Fibroblast of the aortic adventitia (primary cell): ENCODE measurements at places on chromosomes 6 and 20.

GRCh38 chr20:44598423-44599305 is 16.3 kb downstream of the PKIG start:
- peak; percentile 27 for DNase-seq

DNA sequence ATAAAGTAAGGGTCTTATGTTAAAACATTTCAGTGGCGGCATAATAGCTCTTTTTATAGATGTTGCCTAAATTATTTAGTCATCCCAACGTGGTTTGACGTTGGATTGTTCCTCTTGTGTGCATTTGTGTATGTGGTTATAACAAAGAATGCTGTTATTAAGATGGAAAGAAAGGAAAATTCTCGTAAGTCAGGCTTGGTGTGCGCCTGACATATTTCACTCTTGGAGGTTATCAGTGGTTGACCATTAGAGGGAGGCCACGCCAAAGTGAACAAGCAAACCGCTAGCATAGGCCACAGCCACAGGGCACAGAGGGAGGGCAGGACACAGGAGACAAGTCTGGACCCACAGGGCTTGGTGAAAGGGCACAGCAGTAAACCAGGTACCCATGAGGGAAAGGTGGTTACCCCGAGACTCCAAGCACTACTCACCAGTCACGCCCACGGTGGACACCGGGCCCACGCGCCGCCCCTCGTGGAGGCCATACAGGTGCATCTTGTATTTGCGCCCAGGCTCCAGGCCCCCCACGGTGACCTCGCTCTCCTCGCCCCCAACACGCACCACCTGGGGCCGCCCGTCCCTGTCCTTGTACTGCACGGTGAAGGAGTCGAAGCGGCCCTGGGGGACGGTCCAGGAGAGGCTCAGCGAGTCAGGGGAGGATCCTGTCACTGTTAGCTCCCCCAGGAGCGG is 22.9 kb downstream of the CYP21A2 start:
- no peak for DNase-seq

- DNase-seq, result peak; percentile 25
These were observed 10.5 kb upstream of the ZNF334 start for GRCh38 chr20:46523696-46524328.

GRCh38 chr6:35733633-35734032 is 3.2 kb upstream of the ARMC12 start:
- no peak for DNase-seq

- DNase-seq, result peak; percentile 79
These were observed 33.3 kb downstream of the LRP11 start for GRCh38 chr6:149830731-149831307.

GRCh38 chr20:34096699-34097444 is 15.2 kb downstream of the EIF2S2 start:
- DNase-seq, result no peak

GRCh38 chr6:25944688-25945574 is 14.4 kb upstream of the SLC17A2 start:
- DNase-seq, result no peak

DNA sequence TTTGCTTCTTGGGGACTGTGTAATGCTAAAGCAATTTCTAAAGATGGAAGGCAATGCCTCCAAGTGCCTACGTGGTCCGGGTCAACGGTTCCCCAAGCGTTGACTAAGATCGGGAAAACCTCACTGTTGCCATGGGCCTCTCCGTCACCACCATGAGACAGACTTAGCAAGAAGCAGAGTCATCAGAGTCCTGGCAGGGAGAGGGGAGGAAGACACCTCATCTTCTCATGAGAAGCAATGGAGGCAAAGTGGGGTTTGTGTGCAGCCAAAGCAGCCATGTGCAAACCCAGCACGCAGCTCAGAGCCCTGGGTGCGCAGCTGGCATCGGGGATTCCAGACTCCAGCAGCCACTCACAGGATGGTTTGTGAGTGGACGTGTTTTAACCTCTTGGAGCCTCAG is 111.4 kb downstream of the SYNDIG1 start:
- DNase-seq, result no peak

DNA sequence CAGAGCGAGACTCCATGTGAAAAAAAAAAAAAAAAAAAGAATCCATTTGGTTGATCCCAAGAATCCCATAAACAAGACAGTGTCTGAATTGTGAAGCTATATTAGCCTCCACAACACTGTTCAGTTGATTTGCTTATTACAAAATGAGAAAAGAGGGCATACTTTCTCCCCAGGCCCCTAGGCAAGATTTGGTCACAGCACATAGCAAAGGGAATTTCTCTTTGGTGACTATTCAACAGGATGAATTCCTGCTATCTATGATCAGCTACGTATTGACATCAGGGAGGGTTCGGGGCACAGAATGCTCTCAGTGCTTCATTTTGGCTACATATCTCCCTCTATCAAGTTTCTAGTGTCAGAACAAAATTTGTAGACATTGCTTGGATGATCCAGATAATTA is 20.2 kb upstream of the SLC22A3 start:
- DNase-seq, result no peak

DNA sequence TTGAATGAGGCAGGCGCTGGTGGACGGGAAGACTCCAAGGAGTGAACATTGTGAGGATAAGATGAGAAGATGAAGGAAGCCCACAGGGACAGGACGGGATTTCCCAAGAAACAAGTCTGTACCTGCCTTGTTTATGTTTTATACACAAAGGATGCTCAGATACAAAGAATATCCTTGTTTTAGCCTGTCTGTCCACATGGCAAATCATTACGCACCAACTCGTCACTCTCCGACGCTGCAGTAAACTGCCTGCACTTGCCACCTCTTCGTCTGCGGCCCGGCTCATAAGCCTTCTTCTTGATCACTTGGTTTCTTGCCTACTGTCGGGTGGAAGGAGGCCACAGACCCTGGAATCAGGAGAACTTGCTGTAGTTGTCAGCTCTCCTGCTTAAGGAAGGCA is 85.4 kb downstream of the CD83 start:
- no peak for DNase-seq

DNA sequence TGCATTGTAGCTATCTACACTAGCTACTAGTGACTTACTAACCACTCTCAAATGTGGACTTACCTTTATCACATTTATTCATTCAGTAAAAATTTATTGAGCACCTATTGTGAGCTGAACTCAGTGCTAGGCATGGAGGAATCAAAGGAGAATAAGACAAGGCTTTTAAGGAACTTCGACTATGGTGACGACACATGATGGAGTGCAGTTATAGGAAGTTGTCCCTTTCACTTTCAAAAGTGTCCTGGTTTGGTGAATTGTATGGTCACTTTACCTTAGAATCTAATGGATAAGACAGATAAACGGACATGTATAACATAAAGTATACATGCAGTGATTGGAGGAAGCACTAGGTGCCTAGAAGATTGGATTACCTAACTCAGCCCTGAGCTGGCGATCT is 4.3 kb downstream of the AKAP7 start:
- DNase-seq, result no peak

DNA sequence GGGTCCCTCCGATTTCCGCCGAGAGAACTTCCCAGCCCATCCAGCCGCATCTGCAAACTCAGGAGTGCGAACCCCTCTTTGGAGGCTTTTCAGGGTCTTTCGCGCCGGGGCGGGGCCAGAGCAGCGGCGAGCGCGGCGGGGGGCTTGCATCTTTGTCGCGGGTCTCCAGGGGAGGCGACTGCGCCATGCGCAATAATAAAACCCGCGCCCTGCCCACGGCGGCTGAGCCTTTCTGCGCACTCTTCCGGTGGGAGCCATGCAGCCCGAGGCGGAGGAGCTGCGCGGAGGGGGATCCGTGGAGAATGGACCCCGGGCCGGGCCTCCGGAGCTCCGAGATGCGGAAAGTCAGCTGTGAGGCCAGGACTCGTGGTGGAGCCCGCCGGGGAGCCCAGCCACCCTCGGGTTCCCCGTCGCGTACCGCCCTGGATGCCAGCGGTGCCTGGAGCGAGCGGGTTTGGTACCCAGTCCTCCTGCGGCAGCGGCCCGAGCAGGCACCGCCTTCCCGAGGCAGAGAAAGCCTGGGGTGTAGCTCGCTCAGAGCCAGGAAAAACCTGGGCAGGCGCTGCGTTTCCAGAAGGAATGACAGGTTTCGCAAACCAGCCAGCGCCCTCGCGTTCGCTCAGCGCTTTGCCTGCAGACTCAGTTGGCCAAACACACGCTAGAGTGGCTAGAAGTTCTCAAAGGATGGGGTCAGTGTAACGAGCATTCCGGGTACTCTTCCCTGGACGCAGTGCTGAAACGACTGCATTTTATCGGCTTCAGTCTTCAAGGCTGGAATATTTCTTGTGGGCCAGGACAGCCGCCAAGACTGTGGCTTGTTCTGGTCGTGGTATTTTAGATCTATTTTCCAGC is 1.2 kb downstream of the AKAP12 start:
- peak; percentile 85 for DNase-seq

DNA sequence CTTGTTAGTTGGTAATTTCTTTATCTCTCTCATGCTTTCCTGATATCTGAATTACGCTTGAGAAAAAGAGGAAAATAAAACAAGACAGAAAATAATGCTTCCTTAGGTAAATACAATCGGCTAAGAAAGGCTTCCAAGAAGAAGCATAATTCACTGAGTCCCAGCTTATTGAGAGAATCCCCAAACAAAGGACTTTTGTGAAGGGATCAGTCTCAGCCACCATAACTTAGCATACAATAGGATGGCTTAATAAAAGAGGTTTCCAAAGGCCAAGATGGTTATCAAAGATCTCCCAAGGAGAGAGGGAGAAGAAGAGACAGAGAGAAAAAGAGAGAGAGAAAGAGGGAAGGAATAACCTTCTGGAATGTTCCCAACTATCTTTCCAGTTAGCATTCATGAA is 46.0 kb upstream of the SALL4 start:
- no peak for DNase-seq

DNA sequence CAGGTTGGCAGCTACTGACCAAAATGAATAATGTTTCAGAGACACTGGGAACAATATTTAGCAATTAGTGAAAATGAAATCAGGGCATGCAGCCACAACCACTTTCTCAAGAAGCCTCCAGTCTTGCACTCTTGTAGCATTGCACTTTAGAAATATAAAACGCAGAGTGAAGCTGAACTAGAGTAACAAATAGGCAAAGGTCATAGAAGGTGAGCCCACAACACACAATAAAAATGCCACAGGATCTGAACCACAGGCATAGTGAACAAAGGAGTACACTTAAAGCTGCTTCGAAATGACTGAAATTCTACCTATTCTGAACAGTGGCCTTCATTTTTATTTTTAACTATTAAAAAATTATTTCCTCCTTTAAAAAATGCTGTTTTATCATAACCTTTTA is 25.0 kb downstream of the DDO start:
- no peak for DNase-seq

DNA sequence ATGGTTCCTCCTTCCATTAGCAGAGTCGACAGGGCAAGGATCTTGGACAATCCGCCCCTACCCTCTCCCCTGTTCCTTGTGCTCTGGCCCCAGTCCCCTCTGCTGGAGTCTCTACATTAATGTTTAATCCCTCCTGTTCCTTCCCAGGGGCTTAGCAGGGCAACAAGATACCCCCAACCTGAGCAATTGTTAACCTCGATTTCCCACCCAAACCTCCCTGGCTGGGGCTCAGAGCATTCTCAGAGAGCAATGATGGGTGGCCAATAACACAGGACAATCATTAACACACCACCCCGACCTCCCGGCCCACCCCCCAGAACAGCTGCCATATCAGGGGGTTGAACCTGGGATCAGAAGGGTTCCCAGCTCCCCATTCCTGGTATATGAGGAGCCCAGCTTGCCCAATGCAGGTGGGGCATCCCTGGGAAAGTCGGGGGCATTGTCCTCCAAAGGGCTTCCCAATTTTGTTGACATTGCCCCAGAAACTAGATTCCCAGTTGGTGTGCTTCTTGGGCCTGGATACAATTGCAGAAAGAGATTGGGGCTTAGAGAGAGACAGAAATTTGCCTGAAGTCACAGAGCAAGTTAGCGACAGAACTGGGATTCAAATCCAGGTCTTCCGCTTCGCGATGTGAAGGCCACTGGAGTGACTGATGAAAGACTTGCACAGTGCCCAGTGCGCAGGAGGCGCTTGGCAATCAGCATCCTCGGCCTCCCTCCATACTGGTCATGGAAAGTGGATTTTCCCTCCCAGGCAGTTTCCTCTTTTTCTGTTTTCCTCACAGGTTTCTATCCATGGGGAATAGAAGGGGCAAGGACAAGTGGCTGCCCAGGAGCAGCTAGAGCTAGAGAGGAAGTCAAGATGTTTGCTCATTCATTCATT is 59.6 kb upstream of the TTPAL start:
- DNase-seq, result no peak

DNA sequence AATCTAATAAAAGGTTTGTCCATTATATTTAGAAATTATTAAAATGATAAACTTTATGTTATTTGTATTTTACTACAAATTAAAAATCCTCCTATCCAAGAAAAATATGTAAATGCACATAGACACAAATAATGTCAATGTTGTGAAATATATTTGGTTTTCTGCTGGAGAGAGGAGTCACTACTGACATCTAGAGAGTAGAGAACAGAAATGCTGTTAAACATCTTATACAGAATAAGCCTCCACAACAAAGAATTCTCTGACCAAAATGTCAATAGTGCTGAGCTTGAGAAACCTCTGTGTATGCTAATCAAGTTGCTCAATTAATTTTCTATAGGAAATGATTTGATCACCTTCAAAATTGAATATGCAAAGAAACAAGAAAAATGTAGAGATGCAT is 12.4 kb downstream of the HTR1B start:
- DNase-seq, result peak; percentile 49

GRCh38 chr6:125968493-125968892 is 11.9 kb downstream of the HINT3 start:
- DNase-seq, result no peak

DNA sequence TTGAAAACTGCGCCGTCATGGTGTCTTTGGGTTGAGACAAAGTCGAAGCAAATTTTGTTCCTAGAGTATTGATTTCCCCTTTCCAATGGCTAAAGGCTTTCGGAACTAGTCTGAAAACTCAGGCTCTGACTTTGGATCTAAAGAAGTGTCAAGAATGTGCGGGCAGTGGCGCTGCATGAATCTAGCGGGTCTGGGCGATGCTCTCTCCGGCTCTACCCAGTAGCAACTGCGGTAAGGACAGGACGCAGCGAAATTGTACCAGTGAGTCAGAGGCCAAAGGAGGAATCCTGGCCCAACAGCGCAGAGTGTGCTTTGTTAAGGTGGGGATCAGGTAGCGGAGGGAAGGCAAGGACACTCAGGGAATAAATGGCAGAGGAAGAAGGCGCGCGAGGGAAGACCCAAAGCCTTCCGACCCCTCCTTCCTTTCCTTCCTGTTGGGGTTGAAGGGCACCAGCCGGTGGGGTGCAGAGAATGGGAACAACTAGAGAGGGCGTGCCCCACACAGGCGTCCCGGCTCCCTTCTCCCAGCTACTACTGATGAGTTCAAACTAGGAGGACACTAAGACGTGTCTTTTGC is 32.1 kb downstream of the HLA-F start:
- no peak for DNase-seq

DNA sequence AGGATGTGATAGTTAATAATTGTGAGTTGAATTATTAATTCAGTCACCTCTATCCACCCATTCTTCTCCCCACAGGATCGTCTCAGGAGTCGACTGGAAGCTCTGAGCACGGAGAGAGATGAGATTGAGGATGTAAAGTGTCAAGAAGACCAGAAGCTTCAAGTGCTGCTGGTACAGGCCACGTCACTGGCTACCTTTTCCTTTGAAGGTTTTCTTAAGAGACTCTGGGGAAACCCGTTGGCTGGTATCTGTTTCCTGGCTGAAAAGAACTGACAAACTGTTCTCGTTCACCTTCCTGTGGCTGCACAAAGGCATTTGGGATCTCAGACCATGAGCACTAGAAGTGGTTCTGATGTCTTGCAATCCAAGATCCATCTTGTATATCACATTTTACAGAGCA is 3.8 kb downstream of the TRIM15 start:
- DNase-seq, result no peak
